DMS79 (cell line): ENCODE measurements at places on chromosomes 6 and 20.

- DNase-seq, result no peak
Observed at GRCh38 chr20:54624706-54625390, 149.5 kb downstream of the DOK5 start.

GRCh38 chr20:60752741-60753420 lies 499.2 kb upstream of the CDH4 start:
- DNase-seq, result no peak

DNA sequence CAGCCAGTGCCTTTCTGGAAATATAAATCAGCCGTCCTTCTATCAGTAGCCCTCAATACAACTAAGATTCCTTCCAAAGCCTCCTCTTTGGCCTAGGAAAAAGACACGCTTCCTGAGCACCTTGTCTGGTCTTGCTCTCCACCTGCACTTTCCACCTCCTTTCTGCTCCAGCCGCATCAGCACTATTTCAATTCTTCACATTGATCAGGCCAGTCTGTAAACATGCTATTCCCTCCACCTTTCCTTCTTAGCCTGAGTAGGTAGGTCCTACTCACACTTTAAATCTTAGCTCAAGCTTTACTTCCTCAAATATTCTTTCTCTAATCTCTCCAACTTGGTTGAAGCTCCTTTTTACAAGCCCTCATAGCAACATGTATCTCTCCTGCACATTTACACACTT lies 11.4 kb downstream of the RANBP9 start:
- DNase-seq, result no peak

- DNase-seq, result no peak
Observed at GRCh38 chr6:6918216-6918983, 189.4 kb upstream of the RREB1 start.

DNA sequence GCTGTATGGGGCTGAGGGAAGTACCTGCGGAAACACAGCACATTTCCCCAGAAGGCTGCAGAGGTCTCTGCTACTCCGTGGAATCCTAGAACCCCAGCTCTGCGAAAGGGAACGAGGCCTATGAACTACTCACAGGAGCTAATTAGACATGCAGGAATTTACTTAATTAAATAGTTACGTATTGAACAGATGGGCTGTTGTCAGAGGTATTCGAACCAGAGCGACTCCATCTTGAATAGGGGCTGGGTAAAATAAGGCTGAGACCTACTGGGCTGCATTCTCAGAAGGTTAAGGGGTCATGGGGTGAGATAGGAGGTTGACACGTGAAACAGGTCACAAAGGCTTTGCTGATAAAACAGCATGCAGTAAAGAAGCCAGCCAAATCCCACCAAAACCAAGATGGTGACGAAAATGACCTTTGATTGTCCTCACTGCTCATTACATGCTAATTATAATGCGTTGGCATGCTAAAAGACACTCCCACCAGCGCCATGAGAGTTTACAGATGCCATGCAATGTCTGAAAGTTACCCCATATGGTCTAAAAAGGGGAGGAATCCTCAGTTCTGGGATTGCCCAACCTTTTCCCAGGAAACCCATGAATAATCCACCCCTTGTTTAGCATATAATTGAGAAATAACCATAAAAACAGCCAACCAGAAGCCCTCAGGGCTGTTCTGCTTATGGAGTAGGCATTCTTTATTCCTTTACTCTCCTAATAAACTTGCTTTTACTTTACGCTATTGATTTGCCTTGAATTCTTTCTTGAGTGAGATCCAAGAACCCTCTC lies 14.7 kb upstream of the SSTR4 start:
- DNase-seq, result no peak

- DNase-seq, result no peak
Observed at GRCh38 chr20:32965115-32965514, 39.1 kb downstream of the SUN5 start.

- no peak for DNase-seq
Observed at GRCh38 chr6:124142852-124143251, 339.2 kb downstream of the NKAIN2 start.

GRCh38 chr6:2127484-2127911 lies 117.9 kb downstream of the GMDS start:
- no peak for DNase-seq

- no peak for DNase-seq
Observed at GRCh38 chr20:16553684-16554083, 19.6 kb downstream of the KIF16B start.
